ENCODE measurements at places on chromosomes 11 and 22.
A peak's percentile ranks its signal among the peaks of the same experiment; 100 is the strongest.

GRCh38 chr11:70581991-70582885 is 183.9 kb downstream of the CTTN start:
- DNase-seq: peak; percentile 58

- peak; percentile 95 for DNase-seq
Measured at GRCh38 chr11:69888483-69889181, 69.4 kb upstream of the FGF3 start.

- DNase-seq: peak; percentile 67
Measured at GRCh38 chr11:61778920-61779650, 13.3 kb downstream of the TMEM258 start.

DNA sequence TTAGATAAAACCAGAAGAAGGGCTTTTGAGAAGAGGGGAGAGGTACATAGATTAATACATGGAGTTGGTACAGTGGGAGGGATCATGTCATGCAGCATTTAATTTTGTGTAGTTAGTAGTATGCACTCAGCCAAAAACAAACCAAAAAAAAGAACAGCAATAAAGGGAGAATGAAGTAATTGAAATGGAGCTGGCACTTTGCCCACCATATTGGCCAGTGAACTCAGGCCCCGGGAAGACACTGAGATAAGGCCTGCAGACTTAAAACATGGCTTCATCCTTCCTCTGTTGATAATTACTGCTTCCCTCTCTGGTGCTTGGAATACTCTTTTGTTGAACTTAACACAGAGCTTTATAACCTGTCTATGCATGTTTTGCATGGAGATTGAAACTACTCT is 3.1 kb downstream of the PANX1 start:
- DNase-seq: no peak

- peak; percentile 99 for DNase-seq
Measured at GRCh38 chr11:1829039-1829820, 5.6 kb upstream of the SYT8 start.

DNA sequence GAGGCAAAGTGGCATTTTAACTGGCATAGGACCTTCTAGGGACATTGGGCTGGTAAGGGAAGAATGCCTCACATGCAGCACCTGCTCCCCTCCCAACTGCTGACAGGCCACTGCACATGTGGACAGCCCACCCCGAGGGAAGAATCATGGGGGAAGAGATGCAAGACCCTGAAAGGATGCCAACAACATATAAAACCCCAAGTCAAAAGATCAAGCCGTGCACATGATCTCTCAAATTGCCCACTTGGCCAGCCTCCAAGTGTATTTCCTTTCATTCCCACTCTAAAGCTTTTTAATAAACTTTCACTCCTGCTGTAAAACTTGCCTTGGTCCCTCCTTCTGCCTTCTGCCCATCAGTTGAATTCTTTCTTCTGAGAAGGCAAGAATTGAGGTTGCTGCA is 947.8 kb upstream of the CCDC90B start:
- no peak for DNase-seq

DNA sequence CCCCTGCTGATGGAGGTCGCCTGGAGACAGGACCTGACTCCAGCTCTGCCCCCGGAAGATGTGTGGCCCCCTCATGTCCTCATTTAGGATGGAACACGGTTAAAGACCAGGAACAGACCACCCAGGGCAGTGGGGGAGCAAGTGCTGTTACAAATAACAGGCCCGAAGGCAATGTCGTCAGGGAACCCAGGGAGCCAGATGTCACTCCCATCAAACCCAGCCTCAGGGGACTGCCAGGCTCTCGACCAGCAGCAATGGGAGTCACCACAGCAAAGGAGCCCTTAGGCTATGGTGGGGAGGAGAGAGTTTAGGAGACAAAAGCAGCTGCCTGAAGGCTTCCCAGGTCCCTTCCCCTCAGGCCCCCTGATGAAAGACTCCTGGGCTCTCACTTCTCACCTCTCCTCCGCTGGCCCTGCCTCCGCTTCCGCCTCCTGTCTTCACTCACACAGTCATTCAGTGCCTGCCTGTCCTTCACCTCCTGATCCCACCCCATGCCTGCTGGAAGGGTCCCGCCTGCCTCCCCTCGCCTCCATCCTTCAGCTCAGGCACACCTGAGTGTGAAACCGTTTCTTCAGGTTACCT is 4.4 kb downstream of the RPS19BP1 start:
- peak; percentile 63 for DNase-seq

GRCh38 chr11:32817181-32817851 is 12.4 kb upstream of the PRRG4 start:
- no peak for DNase-seq

DNA sequence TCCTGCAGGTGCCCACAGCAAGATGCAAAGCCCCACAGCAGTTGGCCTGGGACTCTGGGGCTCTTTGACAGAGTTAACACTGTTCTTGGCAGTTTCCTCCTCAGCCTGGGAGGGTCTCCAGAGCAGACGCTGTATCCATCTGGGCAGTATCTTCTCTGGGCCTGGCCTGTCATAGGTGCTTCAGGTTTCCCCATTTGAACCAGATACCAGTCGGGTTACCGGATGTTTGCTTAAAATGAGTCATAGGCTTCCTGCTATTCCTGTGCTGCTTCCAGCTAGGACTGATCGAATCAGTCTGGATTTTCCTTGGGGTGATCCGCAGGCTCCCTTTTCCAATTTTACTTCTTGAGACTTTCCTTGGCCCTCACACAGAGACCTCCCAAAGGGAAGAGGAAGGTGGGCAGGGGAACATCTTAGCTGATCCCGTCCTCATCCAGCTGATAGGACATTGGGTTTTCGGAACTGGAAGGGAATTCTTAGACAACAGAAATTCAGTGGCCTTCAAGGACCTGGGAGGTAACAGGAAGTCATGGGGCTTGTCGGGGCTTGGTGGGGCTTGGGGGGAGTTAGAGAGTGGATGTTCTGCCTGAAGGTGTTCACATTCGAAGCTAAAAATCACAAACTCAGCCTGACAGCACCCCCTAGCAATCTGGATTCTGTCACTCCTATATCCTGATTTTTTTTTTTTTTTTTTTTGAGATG is 2.4 kb upstream of the RANGAP1 start:
- peak; percentile 93 for DNase-seq

DNA sequence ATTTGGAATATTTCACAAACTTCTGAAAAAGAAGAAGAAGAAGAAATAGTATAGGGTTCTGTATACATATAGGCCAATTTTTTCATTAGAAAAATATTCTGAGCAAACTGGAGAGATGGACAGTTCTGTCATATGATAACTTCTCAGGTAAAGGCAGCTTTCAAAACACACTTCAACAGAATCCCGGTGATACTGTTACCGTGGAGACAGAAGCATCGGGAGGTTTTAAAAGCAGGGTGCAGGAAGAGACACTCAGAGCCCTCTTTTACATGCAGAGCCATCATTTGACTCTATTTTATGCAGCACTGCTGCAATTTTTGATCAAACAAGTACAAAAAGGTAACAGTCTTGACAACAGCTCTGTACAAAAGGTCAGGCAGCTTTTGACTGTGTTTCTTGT is 1785.4 kb downstream of the LRRC4C start:
- no peak for DNase-seq

DNA sequence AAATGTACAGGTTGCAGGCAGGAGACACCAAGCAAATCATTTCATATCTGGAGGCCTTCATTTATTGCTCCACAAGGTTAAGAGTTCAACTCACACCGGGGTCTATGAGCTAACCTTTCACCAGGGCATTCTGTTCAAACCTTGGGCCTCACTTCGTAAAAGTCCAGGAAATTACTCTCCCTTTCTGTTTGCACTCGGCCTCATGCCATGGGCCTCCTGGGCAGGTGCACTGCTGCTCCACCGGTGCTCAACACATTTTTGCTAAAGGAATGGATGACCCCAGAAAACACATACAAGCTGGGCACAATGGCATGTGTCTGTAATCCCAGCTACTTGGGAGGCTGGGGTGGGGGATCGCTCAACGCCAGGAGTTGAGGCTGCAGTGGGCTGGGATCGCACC is 16.6 kb upstream of the RRP7A start:
- no peak for DNase-seq

DNA sequence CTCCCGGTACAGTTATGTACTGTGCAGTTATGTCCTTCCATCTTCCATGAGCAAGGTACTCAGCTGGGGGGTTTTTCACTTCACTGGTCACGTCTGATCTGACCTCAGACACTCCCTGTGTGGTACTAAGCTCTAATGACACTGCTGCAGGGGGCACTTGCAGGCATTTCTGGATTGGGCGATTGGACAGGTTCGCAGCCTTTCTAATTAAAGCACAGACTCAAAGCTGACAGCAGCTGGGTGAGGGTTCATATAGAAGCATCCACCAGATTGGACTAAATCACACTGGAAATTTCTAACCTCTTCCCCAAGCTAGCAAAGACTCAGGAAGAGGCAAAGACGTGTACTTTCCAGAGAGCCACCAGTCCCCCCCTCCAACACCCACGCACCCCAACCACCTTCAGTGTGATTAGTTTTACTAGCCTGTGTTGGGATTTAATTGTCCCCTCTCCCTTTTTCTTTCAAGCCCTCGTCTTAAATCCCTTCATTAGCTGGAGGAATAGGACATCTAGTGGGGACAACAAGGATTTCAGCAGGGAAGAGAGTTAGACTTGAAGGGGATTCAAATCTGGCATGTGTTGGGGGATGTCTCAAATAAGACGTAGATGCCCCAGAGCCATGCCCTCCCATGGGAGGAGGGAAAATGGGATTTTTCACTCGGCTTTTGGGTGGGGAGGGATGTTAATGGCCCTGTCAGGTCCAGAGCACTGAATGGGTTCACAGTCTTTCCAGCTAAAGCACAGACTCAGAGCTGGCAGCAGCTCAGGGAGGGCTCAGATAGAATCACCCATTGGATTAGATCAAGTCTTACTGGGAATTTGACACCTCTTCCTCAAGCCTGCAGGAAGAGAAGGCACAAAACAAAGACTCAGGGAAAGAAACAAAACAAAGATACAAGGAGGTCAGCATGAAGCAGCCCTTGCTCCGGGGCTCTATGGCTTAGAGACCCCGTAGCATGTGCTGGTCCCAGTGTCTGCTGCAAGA is 10.9 kb downstream of the INS start:
- no peak for DNase-seq

GRCh38 chr11:2886191-2886894 is 768 bp upstream of the CDKN1C start:
- DNase-seq: peak; percentile 96

- no peak for DNase-seq
Measured at GRCh38 chr11:108733479-108734116, 68.7 kb downstream of the DDX10 start.

GRCh38 chr22:24402460-24403192 is 24.8 kb upstream of the ADORA2A start:
- DNase-seq: peak; percentile 98

- DNase-seq: peak; percentile 42
Measured at GRCh38 chr22:39294571-39295468, 24.6 kb downstream of the RPL3 start.

- no peak for DNase-seq
Measured at GRCh38 chr11:60528465-60528864, 13.3 kb downstream of the MS4A13 start.

DNA sequence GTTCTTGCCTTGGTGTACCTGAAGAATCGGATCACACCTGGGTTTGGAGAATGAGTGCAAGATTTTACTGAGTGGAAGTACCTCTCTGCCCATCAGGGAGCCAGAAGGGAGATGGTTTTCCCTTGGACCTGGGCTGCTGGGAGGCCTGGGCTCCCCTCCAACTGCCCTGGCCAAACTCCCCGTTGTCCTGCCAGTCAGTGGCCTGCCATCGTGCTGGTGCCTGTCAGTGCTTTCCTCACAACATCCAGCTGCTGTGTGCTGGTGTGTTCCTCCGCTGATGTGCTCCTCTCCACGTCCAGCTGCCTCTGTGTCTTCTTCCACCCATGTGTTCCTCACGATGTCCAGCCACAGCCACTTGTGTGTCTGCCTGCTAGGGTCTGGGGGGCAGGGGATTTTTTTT is 87.9 kb upstream of the CLPB start:
- no peak for DNase-seq

DNA sequence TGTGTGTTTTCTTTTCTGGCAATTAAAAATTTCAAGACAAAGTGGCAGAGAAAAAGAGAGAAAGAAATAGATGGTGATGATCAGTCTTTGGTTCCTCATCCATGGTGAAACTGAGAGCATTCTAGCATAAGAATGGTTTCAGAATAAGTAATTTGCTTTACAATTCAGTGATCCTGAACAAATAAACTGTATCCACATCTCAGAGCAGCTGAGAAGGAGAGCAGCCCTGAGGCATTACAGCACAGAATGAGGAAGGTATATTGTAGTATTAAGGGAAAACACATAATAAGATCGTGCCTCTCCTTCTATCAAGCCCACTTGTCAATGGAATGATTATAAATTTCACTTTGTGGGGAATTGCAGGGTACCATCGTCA is 17.4 kb downstream of the LUZP2 start:
- no peak for DNase-seq
